ENCODE measurements at places on chromosomes 2 and 18.

DNA sequence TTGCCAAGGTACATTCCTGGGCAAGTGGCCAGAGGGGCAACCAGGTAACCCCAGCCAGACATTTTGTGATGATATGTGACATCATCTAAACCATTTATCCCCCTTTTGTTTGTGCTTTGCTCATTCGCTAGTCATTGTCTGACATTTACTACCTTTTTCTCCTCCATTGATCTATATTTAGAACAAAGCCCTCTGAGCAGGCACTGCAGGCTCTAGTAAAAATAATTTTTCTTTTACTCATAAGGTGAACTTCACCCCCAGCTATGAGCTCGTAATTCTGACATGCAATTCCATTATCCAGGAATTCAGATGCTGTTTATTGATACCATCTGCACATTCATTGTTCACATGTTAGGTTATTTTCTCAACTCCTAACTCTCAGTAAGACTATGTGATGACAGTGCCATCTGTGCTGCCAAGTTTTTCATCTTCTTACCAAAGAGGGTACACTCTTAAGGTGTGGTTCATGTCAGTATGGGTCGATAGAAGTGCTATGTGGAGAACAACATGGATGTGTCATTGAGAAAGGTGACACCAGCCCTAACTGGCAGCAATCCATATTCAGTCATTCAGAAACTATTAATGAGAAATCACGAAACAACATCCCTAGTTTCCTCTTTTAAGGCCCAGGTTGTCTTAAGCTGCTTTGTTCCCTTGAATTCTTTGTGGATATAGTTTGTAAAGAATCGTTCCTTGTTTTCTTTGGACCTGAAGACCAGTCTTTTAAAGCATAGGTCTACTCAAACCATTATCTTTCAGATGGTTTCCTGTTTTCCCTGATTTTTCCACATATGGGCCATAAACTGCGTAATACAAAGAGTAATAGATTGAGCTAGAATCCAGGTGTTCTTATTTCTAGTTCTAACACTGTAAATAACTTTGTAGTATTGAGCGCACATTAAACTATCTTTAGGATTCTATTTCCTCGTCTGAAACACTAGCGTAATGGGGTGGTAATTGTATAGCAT lies 978.1 kb upstream of the CDH2 start:
- DNase-seq = no peak

DNA sequence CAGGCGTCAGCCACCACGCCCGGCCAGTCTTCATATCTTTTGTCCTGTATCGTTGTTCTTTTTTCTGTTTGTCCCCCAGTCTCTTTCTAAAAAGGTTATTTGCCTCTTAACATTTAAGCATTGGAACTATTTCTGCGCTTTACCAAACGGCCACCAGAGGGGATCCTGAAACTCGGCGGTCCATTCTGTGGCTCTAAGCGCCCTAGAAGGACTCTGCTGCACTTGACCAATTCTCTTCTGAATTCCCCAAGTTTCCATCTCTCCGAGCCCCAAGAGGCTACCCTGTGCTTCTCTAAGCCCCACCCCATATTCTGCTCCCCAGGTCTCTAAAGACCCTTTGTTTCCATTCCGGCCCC lies 33.1 kb upstream of the REG3G start:
- no peak for DNase-seq

GRCh38 chr2:56132138-56132537 lies 51.7 kb upstream of the CCDC85A start:
- no peak for DNase-seq

DNA sequence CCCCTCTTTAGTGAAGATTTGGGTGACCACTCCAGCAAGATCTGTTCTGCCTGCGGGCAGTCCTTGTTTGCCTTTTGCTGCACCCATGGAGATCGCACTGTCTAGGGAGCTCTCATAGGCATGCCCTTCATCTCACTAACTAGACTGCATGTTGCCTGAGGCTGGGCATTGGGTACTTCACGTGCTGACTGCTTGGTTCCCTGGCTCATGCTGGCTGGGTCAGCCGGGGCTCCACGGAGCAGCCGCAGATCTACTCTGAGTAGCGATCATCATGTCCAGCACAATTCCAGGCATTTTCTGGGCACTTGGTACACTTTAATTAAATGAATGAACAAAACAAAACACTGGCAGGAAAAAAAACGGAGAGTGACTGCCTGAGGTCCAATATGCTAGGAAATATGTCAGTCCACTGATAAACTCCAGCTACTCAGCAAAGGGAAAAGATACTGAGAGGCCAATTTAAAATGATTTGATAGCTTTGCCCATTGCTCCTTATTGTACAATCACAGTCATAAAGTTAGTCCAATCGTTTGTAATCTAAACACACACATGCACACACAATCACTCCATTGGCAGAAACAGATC lies 220.3 kb downstream of the C1D start:
- no peak for DNase-seq

GRCh38 chr2:118469103-118469502 lies 378.3 kb downstream of the EN1 start:
- no peak for DNase-seq

DNA sequence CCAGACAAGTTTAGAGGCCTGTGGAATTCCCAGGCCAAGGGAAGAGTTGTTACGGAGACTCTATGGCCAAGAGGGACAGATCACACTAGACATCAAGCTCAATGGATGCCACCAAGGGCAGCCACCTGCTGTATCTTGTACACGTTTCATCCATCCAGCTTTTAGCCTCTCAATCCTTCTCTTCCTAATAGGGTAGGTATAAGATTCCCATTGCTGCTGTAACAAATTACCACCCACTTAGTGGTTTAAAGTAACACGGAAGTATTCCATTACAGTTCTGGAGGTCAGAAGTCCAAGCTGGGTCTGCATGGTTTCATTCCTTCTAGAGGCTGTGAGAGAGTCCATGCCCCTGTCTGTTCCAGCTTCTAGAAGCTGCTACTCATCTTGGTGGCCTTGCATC lies 87.8 kb downstream of the GBX2 start:
- no peak for DNase-seq

DNA sequence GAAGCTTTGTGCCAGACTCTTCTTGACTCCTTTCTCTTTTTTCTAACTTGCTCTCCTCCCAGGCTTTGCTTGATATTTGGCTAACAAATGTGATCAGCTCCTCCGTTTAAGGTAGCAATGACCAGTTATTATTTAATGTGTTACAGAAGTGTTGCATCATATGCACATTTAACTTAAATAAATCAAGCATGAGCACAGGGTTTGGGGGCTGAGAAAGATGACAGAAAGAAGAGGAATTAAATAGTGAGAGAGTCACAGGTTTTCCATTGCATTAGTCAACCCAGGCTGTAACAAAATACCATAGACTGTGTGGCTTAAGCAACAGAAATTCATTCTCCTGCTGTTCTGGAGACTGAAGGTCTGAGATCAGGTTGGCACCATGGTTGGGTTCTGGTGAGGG lies 343.8 kb downstream of the RPRM start:
- DNase-seq = no peak

GRCh38 chr2:144523596-144524117 lies 3.7 kb upstream of the ZEB2 start:
- no peak for DNase-seq

DNA sequence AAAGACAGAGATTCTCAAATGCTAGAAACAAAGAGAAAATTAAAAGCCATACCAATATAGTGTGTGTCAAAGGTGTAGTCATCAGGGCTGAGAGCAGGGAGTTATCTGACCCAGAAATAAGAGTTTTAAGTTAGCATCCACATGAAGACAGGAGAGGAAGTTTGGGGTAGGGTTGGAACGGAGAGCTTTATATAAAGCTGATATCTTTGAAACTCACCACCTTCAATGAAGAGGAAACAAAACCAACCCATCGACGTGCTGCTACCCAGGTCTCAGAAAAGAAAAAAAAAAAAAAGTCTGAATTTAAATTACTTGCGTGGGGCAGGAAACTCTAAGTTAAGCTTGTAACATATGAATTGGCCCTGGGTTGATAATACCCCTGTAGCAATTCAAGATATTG lies 42.4 kb downstream of the ARL4C start:
- DNase-seq = no peak

GRCh38 chr2:238763471-238763995 lies 84.4 kb upstream of the TWIST2 start:
- no peak for DNase-seq

- DNase-seq = no peak
Observed at GRCh38 chr2:84052913-84053312, 406.2 kb downstream of the SUCLG1 start.

DNA sequence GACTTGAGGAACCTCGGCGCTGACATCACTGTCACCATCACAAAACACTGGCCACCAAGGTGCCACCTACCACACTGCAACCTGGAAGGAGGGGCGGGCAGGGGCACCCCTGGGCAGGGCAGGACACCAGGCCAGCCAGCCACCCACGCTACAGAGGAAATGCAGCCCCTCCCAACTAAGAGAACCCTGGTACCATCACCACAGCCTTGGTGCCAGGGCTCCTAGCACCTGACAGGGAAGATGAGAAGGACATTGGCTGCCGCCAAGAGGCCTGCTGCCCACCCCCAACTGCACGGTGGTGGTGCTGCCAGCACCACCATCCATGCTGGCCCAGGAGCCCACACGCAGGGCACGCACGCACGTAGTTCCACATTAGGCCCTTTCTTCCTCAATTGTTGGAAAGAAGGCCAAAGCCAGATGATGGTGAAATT lies 88.7 kb downstream of the HDAC4 start:
- no peak for DNase-seq

DNA sequence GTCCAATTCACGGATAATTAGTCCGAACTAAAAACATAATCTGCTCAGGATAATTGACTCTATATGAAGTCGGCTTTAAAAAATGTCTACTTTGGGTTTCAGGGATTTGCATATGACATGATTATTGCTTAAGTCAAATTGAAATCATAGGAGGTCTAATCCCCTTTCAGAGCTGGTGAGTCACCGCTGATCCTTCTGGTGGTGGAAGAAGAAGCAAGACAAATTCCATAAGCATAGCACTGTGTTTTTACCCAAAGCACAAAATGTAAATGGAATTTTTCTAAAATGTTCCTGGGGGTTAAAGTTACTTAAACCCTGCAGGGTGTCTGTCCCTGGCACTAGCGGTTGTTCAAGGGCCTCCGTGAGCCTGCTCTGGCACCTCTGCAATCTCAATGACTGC lies 460.2 kb downstream of the LRATD1 start:
- DNase-seq = no peak
